ENCODE measurements at places on chromosomes 11 and 22.

DNA sequence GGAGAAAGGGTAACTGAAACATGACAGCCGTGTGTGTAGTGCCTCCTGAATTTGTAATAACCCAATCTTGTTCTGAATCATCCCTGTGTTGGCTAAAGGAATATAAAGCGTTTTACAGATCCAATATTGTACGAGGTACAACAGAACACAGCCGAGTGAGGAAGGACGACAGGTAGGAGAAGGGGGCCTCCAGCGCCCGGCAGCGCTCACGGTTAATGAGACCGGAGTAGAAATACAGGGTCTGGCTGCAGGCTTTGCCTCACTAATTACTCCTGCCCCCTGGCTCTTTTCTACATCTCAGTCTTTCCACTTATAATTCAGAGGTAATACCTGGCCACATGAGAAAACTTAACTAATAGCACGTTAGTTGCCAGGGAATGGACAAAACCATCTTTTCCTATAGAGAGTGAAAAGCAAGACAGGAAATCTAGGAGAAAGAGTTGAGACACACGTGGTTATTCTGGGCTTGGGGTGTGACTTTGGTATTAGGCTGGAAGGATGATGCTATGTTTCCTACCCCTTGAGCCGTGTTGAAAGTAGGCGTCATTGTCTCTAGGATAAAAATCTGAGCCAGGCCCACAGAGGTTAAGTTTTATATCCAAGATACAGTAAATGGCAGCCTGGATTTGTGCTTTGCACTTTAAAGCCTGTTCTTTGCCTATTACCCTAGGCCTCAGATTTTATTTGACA is 54.1 kb downstream of the GRIK4 start:
- no peak for DNase-seq

GRCh38 chr11:130475426-130476053 is 27.1 kb downstream of the ADAMTS15 start:
- no peak for DNase-seq

GRCh38 chr11:4677948-4678347 is 19.7 kb downstream of the OR51E2 start:
- DNase-seq, result peak; percentile 78

DNA sequence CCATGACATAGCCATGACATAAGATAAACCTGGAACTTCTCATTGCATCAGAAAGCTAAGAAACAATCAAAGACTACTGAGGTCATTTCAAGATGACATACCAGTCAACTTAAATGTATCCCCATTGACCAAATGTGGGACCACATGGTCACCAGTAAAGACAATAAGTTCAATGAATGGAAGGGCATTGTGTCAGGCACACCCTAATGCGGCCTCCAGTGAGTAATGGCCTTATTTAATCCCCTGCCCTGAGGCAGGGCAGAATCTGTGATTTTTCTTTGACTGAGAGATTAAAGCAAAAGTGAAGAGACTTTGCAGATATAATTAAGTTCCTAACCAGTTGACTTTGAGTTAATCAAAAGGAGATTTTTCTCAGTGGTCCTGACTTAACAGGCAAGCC is 17.3 kb upstream of the SYT8 start:
- DNase-seq, result no peak

DNA sequence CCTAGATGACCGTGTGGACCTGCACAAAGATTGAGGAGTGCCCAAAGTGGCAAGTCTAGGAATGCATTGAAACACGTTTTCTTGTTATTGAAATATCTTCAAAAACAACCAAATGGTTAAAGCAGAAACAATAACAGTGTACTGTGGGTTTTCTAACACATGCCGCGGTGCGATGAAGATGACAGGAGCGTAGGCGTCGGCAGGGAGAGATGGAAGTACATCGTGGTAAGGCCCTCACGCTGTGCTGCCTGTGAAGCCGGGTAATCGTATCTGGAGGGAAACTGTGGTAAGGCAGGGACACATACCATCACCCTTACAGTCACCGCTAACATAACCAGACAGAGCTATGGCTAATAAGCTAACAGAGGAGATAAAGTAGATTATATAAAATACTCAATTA is 261.4 kb downstream of the TBC1D22A start:
- no peak for DNase-seq

DNA sequence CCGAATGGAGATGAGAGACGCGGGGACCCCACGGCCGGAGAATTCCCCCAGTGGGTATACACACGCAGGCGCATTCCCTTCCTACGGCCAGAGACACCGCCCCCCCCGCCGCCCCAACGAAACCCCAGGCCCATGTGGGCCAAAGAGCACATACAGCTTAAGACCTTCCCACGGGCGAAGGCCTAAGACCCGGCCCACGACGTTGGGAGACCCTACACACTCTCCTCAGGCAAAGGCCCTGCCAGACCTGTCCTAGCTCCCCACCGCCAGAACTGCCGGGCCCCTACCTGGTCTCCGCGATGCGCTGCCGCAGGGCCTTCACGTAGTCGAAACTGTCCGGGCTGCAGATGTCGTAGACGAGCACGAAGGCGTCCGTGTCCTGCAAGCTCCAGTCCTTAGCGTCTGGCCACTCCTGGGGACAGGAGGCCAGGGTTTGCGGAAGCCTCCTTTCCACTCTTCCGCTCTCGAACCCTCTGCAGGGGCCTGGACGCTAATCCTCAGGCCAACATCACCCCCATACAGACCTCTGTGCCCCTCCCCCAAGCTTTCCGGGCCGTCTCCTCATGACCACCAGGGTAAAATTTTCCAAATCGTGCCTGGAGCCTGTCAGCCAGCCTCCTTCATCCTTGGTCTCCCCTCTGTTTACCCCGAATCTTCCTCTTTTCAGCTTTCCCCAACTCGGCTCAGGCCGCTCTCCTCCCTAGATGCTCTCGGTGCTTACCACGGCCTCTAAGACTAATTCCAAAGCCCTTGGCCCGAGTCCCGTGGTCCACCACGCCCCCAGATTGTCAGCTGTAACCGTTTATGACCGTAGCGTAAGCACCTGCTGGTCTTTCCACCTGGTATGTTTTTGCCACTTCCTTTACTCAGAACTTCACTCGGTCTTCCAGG is 1.7 kb downstream of the RASL10A start:
- DNase-seq, result no peak

- DNase-seq, result no peak
Measured at GRCh38 chr11:123799438-123799837, 6.7 kb downstream of the OR6M1 start.

- DNase-seq, result peak; percentile 35
Measured at GRCh38 chr11:112797092-112797491, 164.1 kb upstream of the NCAM1 start.

- DNase-seq, result no peak
Measured at GRCh38 chr11:64260147-64260708, 8.9 kb downstream of the PLCB3 start.

GRCh38 chr22:45548991-45549761 is 46.5 kb downstream of the FBLN1 start:
- no peak for DNase-seq

- no peak for DNase-seq
Measured at GRCh38 chr22:50314455-50315288, 7.2 kb upstream of the PLXNB2 start.

- no peak for DNase-seq
Measured at GRCh38 chr11:12005476-12005875, 3.0 kb downstream of the DKK3 start.

DNA sequence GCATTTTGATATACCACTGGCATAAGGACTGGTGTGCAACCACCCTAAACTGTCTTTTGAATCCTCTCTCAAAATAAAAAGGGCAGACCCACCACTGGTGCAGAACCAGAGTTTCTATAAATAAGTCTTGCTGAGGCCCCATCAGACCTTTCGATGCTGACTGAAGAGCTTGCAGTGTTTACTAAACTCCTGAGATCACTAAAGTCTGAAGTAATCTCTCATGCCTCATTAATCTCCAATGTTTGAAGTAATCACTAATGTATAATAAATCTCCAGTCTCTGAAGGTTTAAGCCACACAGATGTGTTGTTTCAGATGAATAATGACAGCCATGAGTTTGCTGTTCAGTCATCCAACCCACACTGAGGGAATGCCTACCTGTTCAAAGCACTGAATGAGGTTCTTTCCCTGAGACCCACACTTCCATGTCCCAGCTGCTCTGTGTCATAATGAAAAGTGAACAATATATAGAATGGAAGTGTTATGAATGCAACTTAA is 50.6 kb upstream of the DEUP1 start:
- peak; percentile 89 for DNase-seq

DNA sequence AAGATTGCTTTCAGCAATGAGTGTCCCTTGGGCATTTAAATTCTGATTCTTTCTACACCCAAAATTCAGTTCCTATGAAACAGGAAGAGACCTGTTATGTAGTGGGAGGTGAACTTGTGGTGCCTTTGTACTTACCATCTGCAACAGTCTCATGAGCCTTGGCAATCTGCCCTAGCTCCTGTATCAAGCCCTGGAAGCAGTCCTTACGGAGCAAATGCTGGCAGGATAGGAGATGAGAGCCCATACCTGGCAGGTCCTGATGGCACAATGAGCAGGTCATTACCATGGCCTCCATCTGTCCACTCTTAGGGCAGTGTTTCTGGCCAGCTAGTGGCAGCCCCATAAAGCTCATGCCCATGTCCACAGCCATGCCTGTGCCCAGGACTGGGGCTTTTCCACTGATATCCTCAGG is 10.8 kb downstream of the TRIM66 start:
- peak; percentile 55 for DNase-seq
